ENCODE measurements at places on chromosomes 16 and 17.

- DNase-seq, result no peak
- no peaks in the 10 kb centered on the region for H3K36me3 ChIP-seq
- H3K27me3 ChIP-seq, result no peaks in the 10 kb centered on the region
- no peak overlapping the region for H3K4me3 ChIP-seq
- H3K4me1 ChIP-seq, result peaks cover 3% of the 10 kb centered on the region
Measured at GRCh38 chr16:57871456-57871855, 69.2 kb upstream of the KIFC3 start.

DNA sequence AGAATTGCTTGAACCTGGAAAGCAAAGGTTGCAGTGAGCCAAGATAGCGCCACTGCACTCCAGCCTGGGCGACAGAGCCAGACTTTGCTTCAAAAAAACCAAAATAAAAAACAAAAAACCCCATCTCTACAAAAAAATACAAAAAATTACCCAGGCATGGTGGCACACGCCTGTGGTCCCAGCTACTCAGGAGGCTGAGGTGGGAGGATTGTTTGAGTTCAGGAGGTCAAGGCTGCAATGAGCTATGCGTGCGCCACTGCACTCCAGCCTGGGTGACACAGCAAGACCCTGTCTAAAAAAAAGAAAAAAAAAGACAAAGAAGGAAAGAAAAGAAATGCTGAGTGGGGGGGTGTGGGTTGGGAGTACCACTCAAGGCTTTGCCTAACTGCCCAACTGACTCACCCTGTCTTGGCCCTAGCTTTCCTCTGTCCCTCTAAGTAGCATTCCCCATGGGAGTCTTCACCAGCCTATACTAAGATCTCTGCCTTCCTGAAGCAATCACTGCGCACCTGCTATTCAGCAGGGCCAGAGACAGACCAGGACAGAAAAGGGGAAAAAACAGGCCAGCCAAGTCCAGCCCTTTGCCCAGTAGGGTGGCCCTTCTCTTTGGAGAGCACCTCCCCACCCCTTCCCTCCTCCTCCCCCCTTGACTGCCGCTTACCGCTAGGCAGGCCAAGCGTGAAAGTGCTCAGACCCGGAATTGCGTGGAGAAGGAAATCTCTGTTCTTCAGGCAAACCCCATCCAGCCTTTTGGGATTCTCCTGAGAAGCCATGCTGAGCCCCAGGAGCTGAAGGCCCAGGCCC lies 45.8 kb downstream of the RTN4RL1 start:
- no peaks in the 10 kb centered on the region for H3K36me3 ChIP-seq
- no peak overlapping the region for H3K4me3 ChIP-seq
- no peak overlapping the region for H3K27ac ChIP-seq
- H3K4me1 ChIP-seq, result peaks cover 10% of the 10 kb centered on the region
- 0 out of 2 replicates have a peak, but pooled peaks cover 16% of the 10 kb centered on the region for H3K27me3 ChIP-seq
- no peak for DNase-seq

DNA sequence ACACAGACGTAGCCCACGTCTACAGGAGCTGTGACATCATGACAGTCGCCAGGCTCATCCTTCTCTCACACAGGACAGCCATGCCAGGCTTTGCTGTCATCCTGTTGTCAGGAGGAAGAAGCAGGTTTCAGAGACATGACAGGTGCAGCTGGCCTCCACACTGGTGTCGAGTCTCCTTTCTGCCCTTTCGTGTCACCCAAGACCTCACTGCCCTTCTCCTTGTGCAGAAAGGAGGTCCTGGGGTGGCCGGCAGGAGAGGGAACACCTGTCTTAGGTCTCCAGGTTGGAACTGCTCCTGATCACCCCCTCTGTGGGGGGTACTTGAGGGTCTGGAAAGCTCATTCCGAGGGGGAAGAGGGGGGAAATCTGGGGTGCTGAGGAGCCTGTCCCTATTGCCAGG lies 41.6 kb upstream of the IRF8 start:
- no peak overlapping the region for H3K4me3 ChIP-seq
- H3K4me1 ChIP-seq, result no peaks in the 10 kb centered on the region
- H3K36me3 ChIP-seq, result no peaks in the 10 kb centered on the region
- DNase-seq, result no peak

DNA sequence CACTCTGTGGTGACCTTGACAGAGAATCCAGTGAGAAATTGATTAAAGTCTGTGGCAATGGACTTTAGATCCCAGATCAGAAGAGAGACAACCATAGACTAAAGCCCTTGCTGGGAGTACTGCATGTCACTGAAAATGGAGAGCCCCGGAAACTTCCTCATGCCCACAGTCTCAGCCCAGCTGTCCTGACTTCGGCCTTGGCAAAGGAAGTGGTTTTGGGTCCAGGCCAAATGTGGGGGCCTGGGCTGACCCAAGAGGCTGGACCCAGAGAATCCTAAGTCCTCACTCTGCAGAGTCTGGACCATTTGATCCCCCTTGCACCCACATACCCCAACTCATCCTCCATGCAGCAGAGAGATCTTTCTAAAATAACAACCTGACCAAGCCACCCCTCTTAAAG lies 4.7 kb upstream of the BEAN1 start:
- DNase-seq, result no peak
- H3K27ac ChIP-seq, result no peak overlapping the region
- H3K4me1 ChIP-seq, result peaks cover 4% of the 10 kb centered on the region
- H3K27me3 ChIP-seq, result peaks cover 17% of the 10 kb centered on the region
- H3K36me3 ChIP-seq, result no peaks in the 10 kb centered on the region

GRCh38 chr17:40551091-40551878 lies 14.0 kb downstream of the CCR7 start:
- H3K27me3 ChIP-seq, result no peaks in the 10 kb centered on the region
- H3K36me3 ChIP-seq, result no peaks in the 10 kb centered on the region
- peak overlapping the region; percentile 83 for H3K27ac ChIP-seq
- no peak for DNase-seq

- no peaks in the 10 kb centered on the region for H3K36me3 ChIP-seq
- peaks cover 8% of the 10 kb centered on the region for H3K27me3 ChIP-seq
- no peaks in the 10 kb centered on the region for H3K4me1 ChIP-seq
- no peak overlapping the region for H3K4me3 ChIP-seq
- no peak overlapping the region for H3K27ac ChIP-seq
Measured at GRCh38 chr16:57960826-57961472, 10.0 kb downstream of the CNGB1 start.

- H3K4me3 ChIP-seq, result no peak overlapping the region
- peaks cover 44% of the 10 kb centered on the region for H3K36me3 ChIP-seq
- no peak overlapping the region for H3K27ac ChIP-seq
- no peak for DNase-seq
- no peaks in the 10 kb centered on the region for H3K27me3 ChIP-seq
- no peaks in the 10 kb centered on the region for H3K4me1 ChIP-seq
Measured at GRCh38 chr16:3389663-3390338, 11.0 kb downstream of the ZSCAN32 start.

DNA sequence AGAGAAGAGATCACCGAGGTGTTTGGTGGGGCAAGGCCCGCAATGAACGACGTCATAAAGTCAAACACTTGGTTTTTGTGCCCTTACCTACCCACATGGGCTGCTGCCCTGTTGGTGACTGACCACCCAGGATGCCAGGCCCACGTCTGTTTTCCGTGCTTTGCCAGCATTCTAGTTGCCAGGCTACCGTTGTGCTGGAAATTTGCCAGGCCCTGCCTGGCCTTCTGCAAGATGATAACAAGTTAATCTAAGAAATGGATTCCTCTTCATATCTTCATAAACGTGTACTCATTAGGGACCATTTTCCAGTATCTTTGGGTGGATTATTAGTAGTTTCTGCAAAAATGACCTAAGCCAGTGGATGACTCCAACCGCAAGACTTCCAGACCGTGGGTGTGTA lies 35.4 kb downstream of the SLC6A4 start:
- no peaks in the 10 kb centered on the region for H3K27me3 ChIP-seq
- H3K4me3 ChIP-seq, result no peak overlapping the region
- H3K27ac ChIP-seq, result no peak overlapping the region
- peaks cover 4% of the 10 kb centered on the region for H3K4me1 ChIP-seq

- peak; percentile 48 for DNase-seq
- peak overlapping the region; percentile 99 for H3K27ac ChIP-seq
- peaks cover 8% of the 10 kb centered on the region for H3K36me3 ChIP-seq
- H3K4me1 ChIP-seq, result peaks cover 5% of the 10 kb centered on the region
Measured at GRCh38 chr17:27294689-27295630, 1.0 kb downstream of the WSB1 start.

DNA sequence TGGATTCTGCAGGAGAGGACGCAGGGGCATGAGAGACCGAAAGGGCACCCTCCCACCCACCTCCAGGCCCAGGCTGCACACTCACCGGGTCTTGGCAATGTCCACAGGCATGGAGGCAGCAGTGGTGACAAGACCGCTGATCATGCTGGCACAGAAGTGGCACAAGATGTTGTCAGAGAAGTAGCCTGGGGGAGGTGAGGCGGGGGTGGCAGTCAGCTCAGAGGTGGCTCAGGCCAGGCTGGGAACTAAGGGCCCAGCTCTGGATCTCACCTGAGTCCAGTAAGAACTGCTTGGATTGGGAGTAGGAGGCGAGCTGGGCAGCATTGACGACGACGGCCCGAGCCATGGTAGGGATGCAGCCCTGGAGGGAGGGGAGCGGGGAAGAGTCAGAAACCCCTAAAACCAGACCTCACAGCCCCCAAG lies 1.8 kb downstream of the SLC25A11 start:
- H3K36me3 ChIP-seq, result peaks cover 22% of the 10 kb centered on the region
- no peak for DNase-seq
- H3K4me3 ChIP-seq, result no peak overlapping the region
- H3K27ac ChIP-seq, result no peak overlapping the region
- H3K4me1 ChIP-seq, result peaks cover 29% of the 10 kb centered on the region

DNA sequence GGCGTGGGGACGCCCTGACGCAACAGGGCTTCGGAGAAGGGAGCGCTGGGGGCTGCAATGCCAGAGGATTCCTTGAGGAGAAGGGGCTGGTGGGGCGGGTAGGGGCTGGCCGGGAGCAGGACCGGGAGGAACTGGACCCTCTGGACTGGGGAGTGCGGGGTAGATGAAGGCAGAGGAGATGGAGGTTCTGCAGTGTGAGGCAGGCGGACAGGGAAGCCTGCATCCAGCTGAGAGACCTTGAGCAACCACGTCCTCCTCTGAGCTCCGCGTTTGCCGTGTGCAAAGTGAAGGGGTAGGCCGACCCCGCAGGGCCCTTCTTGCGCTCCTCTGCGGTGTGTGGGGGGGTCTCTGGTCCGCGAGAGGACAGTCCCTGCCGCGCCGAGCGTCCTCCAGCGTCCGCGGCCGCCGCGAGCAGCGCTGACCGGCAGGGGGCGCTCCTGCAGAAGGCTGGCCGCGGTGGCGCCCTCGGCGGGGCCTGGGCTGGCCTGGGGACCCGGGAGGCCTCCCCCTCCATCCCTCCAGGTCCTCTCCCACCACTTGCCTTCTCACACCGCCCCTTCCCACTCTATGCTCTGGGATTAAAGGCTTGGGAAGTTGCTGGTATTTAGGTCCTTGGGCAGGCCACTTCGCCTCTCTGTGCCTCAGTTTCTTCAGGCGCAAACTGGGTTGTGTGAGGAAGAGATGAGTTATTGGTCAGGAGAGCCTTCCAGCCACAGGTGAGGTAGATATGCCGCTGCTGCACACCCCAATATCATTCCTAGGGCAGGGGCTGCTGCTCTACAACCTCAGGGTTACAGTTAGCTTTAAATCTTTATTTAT lies 9.6 kb upstream of the WNT9B start:
- H3K27me3 ChIP-seq, result peaks cover 23% of the 10 kb centered on the region
- peaks cover 3% of the 10 kb centered on the region for H3K4me1 ChIP-seq
- DNase-seq, result peak; percentile 96
- H3K4me3 ChIP-seq, result peak overlapping the region; percentile 39

DNA sequence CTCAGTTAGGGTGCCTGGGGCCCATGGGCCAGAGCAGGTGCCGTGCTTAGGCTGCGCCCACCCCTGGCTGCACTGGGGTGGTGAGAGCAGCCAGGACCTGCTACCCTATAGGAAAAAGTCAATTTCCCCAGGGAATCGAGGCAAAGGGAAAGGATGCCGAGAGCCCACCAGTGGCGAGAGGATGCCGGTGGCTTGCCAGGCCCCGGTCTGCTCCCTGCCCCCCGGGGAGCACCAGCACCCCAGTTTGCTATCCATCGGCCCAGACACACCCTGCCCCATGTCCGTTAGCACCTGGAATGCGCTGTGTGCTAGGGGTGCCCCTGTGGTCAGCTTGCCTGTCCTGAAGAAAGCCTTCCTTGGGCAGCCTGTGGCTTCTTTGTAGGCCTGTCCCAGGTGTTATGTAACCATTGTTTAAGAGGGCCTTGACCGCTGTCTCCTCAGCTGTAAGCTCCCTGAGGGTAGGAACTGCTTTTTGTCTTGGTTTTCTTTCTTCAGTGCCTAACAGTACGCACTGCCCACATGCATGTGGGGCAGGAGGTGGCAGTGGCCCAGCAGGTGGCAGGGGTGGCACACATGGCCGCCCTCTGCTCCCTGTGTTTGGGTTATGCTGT lies 40.8 kb downstream of the NT5M start:
- no peaks in the 10 kb centered on the region for H3K4me1 ChIP-seq
- H3K36me3 ChIP-seq, result no peaks in the 10 kb centered on the region
- no peak overlapping the region for H3K4me3 ChIP-seq
- no peak overlapping the region for H3K27ac ChIP-seq
- no peak for DNase-seq

DNA sequence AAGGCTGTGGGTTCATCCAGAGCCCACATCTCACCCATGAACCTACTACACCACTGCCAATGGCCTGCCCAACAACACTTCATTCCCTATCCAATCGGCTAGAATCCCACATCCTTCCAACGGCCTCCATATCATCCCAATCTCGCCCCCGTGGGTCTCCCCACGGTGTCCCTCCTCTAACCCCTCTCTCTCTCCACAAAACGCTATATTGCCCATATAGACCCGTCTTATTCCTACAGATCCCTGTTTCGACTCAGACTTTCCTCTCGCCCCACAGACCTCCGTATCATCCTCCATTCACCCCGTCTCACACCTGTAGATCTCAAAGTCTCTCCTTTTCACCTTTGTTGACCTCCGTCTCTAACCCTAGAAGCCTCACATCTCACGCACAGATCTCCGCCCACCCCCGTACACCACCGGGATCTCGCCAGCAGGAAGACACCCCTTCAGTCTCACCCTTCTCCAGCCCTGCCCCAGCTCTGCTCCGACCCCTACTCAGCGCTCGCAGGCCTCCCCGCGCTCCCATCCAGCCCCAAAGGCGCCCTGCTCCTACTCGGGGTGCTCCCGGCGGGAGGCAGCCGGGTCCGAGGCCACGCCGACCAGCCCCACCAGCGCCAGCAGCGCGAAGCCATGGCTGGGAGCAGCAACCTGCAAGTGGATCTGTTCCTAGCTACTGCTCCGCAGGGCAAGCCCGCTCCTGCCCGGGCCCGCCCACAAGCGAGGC lies at the start of gene FDXR:
Gene FDXR (minus strand): TSS at position 682 of the 724 bp plus-strand sequence. CDS start 50 bp downstream, at position 632.
- no peaks in the 10 kb centered on the region for H3K36me3 ChIP-seq
- no peaks in the 10 kb centered on the region for H3K27me3 ChIP-seq
- H3K4me1 ChIP-seq, result peaks cover 12% of the 10 kb centered on the region
- H3K4me3 ChIP-seq, result peak within 1 kb of the TSS; percentile 69
- DNase-seq, result no peak
- H3K27ac ChIP-seq, result peak within 1 kb of the TSS; percentile 60
